ENCODE measurements at places on chromosomes 2 and 18. TPM values are rescaled to one million over a fixed set of nuclear protein-coding genes. Genes with fewer than 3 reads are reported as not detected.

DNA sequence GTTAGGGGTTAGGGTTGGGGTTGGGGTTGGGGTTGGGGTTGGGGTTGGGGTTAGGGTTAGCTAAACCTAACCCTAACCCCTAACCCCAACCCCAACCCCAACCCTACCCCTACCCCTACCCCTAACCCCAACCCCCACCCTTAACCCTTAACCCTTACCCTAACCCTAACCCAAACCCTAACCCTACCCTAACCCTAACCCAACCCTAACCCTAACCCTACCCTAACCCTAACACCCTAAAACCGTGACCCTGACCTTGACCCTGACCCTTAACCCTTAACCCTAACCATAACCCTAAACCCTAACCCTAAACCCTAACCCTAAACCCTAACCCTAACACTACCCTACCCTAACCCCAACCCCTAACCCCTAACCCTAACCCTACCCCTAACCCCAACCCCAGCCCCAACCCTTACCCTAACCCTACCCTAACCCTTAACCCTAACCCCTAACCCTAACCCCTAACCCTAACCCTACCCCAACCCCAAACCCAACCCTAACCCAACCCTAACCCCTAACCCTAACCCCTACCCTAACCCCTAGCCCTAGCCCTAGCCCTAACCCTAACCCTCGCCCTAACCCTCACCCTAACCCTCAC is 24.1 kb upstream of the RABL2A start:
- DNase-seq: no peak

GRCh38 chr18:37341016-37341415 is 224.6 kb downstream of the CELF4 start:
- no peak for DNase-seq

WDCP gene
- total RNA-seq: 5.6 TPM

HRH4 gene
- total RNA-seq: not detected
